Activated T-helper 1 cell treated with Interleukin-2 at 50 U/mL for 16 hours (primary cell): ENCODE measurements at places on chromosomes 11 and 22.

DNA sequence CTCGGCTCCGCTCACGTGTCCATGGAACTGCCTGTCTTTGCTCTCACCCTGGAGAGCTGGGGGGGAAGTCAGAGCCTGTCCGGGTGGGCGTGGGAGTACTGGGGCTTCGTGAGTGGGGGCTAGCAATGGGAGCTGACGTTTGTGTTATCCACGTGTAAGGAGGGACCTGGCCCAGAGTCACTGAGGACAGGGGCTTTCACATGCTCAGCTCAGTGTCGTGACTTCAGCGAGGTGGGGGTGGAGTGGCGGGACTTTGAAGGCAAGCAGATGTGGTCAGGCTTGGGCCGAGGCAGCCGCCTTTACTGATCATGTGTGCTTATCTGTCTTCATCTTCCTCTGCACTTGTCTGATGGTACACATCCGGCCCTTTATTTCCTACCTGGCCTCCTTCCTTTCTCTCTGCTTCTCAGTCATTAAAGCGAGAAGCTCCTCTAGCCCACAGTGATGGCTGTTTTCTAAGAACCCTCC lies 113.1 kb upstream of the NNMT start:
- DNase-seq = peak; percentile 56

- DNase-seq = no peak
These were observed 1.0 kb upstream of the POLD4 start for GRCh38 chr11:67354075-67355022.

GRCh38 chr11:121999651-122000050 lies 116.4 kb downstream of the BLID start:
- no peak for DNase-seq

DNA sequence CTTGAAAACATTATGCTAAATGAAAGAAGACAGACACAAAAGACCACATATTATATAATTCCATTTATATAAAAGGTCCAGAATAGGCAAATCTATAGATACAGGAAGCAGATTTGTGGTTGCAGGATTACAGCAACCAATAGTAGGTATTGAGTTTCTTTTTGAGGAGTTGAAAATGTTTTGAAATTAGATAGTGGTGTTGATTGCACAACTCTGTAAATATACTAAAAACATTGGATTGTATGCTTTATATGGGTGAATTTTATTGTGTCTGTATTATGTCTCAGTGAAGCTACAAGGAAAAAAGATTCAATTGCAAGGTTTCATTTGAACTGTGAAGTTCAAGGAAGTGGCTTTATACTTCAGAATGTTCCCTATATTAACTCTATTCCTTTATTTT lies 3.0 kb upstream of the RRAS2 start:
- no peak for DNase-seq

- no peak for DNase-seq
These were observed 17.2 kb downstream of the CBX7 start for GRCh38 chr22:39135092-39135896.

DNA sequence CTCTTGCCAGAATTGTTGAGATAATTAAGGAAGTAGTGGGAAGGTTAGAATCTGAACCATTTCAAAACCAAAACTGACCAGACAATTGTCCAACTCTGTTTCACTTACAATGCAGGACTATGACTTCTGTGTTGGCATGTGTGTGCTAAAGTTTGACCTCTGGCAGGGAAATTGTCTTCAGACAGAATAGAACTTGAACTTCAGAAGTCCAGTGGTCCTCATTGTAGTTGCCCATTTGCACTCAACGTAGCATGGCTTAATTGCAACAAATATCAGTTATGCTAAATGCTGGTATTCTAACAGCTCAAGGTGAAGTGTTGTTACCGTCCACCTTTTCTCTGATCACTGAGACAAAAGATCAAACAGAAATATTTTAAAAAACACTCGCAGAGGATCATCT lies 47.2 kb downstream of the BLID start:
- no peak for DNase-seq

DNA sequence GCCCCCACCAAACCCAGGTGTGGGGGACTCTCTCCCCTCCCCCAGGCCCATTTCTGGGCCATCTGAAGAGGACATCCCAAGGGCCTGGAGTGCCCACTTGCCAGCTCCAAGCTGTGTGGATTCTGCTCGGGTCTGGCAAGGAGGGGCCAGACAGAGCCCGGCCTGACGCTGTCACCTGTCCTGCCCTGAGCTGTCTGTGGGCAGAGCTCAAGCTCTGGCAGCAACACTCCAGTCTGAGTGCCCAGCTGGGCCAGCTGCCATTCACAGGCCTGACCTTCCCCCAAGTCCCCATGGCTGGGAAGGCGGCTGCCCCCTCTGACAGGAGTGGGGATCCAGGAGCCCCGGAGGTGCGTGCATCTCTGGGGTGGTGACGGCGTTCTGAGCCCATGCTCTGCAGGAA lies 6.2 kb upstream of the PIM3 start:
- DNase-seq = no peak

GRCh38 chr11:86416494-86416893 lies 41.8 kb downstream of the CCDC81 start:
- no peak for DNase-seq

DNA sequence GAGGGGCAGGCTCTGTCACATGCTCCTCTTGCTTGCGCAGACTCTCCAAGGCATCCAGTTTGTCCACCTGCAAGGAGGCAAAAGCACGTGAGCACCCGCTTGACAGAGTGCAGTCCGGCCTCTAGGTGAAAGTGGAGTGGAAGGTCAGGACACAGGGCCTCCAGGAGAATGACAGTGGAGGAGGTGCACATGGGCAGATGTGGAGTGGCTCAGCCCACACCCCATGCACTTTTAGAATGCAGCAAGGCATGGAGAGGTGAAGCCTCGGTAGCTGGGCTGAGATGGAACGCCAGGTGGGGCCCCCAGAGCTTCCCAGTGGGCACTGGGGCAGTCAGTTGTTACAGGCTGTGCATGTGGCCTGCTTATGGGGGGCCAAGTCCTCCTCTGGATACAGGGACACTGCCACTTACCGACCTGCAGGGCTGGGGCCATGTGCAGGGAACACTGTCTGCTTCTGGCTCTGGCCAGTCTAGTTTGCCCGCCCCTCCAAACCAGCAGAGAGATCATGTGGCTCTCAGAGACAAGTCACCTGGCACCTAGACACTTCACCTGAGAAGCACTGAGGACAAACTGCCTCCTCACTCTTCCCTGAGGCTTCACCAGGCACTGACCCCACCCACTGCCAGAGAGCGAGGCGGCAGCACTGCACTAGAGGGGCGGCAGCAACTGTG lies 2.3 kb upstream of the SLC25A1 start:
- DNase-seq = no peak

- DNase-seq = peak; percentile 31
These were observed 38.8 kb downstream of the NUMA1 start for GRCh38 chr11:72041364-72042063.

DNA sequence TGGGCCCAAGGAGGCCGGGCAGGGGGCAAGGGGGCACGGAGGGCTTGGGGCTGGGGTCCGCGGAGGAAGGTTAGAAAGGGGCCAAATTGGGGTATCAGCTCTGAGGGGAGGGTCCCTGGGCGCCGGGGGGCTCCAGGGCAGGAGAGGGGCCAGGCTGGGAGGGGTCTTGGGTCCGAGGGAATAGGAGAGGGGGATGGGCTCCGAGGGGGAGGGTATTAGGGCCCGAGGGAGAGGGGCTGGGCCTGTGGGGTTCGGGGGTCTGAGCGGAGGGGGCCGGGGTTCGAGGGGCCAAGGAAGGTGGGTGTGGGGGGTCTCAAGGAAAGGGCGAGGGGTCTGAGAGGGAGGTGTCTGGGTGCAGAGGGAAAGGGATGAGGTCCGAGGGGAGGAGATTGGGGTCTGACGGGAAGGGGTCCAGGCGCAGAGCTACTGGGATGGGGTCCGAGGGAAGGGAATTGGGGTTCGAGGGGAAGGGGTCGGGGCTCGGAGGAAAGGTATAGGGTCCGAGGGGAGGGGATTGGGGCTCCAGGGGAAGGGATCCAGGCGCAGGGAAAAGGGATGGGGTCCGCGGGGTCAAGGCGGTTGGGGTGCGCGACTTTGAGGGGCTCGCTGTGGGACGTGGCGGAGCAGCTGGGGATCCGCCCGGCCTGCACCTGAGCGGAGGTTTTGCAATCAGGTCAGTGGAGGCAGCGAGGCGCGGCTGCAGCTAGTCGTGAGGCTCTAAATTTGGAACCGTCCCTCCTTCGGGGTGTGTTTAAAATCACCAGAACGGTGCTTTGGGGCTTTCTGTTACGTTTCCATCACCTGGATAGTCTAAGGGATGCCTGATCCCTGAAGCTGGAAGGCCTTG lies 728 bp downstream of the CTTN start:
- DNase-seq = no peak

- no peak for DNase-seq
These were observed 34.5 kb upstream of the RAPSN start for GRCh38 chr11:47483457-47483856.

DNA sequence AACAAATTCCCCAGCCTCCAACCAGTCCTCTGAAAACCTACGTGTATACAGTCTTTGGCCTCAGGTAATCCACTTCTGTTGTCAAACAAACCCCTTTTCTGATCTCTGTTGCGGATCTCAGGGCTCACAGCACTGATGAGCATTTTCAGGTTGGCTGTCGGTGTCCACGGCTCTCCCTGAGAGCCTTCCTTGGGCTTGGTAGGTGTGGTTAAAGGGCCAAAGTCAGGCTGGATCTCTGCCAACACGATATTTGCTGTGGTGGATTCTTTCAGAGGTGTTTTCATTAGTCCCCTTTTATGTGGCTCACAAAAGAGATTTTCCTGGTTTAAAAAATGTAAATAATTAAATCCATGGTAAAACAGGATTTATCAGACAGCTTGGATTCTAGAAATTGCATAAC lies 2.9 kb downstream of the E2F8 start:
- no peak for DNase-seq

GRCh38 chr11:67054836-67055523 lies 1.7 kb upstream of the RHOD start:
- DNase-seq = no peak
